Parietal lobe (tissue), 2 donors: ENCODE measurements at places on chromosomes 13 and 19. TPM values are rescaled to one million over a fixed set of nuclear protein-coding genes. Genes with fewer than 3 reads are reported as not detected.

The CD177 gene
- total RNA-seq, result 0.31 TPM

The ZNF253 gene
- total RNA-seq, result 52.6 TPM

The CLDND2 gene
- not detected for total RNA-seq

The MEIOSIN gene
- not detected for total RNA-seq

The KLK14 gene
- 0.63 TPM for total RNA-seq

The NKG7 gene
- total RNA-seq, result 0.63 TPM

The BCKDHA gene
- 42.3 TPM for total RNA-seq

The FUT6 gene
- total RNA-seq, result not detected

The ANKLE1 gene
- total RNA-seq, result 1.3 TPM

The CEACAM16 gene
- total RNA-seq, result not detected

The ELSPBP1 gene
- not detected for total RNA-seq

The PTGER1 gene
- not detected for total RNA-seq

The ACP7 gene
- total RNA-seq, result not detected

The SEMA6B gene
- total RNA-seq, result 36.9 TPM

The TMEM190 gene
- total RNA-seq, result not detected
